Esophagus squamous epithelium (tissue), 5 donors: ENCODE measurements at places on chromosomes 13 and 19.

DNA sequence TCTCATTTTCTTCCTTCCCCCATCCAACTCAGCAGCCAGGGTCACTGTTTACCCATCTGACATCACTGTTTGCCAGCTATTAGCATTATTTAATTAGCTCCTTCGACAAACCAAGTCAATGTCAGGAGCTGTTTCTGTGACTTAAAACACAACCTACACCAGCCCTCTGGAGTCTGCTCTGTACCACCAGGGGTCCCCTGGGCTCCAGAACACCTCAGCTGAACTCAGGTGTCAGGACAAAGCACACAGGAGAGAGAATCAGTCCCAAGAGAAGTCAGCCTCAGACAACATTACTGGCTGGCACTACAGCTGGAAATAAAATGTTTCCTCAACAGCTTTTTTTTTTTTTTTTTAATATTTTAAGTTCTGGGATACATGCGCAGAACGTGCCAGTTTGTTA lies 45.1 kb downstream of the DCLK1 start:
- no peak for DNase-seq

DNA sequence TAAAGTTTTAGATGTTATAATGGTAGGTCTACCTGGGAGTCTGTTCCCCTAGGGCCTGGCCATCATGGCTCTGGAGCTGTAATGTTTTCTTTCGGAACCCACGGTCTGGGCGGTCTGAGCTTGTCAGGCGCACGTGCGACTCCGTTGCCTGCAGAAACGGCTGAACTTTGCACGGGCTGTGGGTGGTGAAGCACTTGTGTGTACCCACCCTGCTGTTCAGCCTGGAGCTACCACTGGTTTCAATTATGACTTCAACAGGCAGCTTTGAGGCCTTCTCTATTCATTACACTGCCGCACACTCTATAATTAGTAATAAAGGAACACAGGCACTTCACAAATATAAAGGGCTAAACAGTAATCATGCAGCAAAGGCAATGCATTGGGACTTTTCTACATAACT lies 6.0 kb downstream of the PCDH8 start:
- no peak for DNase-seq

DNA sequence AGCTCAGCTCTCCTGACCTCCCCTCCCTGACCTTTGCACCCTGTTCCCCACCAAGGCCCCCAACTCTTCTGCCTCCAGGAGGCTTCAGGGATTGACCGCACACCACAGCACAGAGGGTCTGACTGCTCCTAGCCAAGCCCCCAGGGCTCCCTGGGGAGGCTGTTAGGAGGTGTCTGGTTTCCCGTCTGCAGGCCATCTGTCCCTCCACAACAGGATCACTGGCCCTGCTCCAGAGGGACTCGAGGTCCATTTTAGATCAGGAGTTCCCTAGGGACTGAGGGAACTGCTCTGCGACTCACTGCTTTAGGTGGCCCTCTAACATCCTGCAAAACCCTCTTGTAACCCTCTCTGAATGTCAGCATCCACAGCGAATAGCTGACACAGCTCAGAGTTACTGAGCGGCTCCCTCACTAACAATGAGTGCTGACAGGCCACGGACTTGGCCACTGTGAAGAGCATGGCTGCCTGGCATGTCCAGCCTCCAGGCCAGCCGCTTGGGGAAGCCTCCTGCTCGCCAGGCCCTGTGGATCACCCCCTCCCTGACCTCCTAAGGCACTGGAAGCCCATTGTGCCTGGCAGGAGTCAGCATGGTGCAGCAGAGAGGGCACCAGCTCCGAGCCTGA lies 17.7 kb downstream of the GRIK5 start:
- no peak for DNase-seq

DNA sequence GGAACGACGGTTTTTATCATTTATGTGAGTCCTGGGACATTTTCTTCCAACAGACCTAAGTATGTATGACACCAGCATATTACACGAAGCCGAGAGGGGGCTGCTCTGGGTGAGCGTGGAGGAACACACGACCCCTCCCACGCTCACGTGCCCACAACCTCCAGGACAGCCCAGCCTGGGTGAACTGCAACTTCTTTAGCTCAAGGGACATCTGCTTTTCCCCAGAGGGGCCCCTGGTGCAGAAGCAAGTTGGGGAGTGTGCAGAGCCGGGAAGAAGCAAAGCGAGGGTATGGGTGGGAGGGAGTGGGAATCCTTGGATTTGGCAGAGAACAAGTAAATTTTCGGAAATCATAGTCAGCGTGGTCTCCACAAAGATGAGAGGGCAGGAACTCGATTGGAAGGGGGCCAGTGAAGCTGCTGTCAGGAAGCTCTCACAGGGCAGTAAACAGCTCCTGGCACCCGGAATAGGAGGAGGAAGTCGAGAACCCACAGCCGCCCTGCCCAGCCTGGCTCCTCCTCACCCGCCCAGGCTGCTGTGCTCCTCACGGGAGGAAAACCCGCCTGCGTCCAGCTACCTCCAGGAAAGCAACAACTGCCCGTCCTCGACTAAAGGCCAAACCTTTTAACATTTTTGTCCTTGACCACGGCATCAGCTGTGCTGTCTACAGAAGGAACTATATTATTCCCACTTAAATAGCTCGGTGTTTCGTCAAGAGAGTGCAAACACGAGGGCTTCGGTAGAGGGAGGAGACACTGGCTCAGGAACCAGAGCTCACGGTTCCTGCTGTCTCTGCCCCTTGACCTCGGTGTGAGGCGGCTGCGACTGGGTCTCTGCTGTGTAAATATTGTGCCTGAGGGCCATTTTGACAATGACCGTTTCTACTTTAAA lies 17.2 kb upstream of the CFAP97D2 start:
- DNase-seq = no peak

GRCh38 chr13:92573467-92574057 lies 653.0 kb upstream of the GPC6 start:
- no peak for DNase-seq

GRCh38 chr19:1783874-1784273 lies 28.2 kb downstream of the ATP8B3 start:
- DNase-seq = no peak

DNA sequence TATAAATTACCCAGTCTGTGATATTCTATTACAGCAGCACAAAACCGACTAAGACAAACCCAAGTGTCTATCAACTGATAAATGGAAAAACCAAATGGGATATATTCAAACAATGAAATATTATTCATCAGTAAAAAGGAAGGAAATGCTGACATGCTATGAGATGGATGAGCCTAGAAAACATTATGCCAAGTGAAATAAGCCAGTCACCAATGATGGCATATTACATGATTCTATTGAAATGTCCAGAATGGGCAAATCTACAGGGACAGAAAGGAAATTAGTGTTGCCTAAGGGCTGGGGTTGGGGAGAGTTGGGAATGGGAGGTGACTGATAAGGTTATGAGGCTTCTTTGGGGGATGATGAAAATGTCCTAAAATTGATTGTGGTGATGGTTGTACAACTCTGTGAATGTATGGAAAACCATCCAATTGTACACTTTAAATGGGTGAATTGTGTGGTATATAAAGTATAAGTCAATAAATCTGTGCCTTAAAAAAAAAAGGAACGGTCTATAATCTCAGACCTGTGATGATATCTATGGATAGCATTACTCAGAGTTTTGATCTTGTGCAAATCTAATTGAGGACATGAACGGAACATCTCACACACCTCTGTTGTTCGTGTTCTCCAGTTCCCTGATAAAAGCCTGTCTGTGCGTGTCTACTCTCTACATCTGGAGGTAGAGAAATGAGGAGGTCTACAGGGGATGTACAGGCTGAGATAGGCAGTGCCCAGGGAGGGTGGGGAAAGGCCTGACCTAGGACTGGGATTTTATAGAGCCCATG lies 49.0 kb downstream of the TNFRSF19 start:
- no peak for DNase-seq

- DNase-seq = no peak
Observed at GRCh38 chr13:33280279-33280905, 5.2 kb downstream of the STARD13 start.

DNA sequence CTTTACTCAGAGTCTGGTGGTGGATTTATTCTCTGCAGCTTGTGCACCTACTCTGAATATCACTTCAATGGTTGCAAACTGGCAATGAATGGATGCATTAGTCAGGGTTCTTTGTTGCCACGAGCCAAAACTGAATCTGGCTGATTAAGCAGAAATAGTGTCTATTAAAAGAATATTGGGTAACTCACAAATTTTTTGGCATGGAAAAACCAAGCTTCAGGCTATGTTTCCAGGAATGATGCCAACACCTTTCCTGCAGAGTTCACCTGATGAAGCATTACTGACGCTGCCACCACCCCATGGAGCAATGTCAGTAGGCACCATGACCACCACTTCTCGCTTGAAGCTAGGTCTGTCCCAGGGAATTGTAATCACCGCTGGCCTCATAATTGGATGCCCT lies 597.8 kb upstream of the SLC10A2 start:
- DNase-seq = no peak

DNA sequence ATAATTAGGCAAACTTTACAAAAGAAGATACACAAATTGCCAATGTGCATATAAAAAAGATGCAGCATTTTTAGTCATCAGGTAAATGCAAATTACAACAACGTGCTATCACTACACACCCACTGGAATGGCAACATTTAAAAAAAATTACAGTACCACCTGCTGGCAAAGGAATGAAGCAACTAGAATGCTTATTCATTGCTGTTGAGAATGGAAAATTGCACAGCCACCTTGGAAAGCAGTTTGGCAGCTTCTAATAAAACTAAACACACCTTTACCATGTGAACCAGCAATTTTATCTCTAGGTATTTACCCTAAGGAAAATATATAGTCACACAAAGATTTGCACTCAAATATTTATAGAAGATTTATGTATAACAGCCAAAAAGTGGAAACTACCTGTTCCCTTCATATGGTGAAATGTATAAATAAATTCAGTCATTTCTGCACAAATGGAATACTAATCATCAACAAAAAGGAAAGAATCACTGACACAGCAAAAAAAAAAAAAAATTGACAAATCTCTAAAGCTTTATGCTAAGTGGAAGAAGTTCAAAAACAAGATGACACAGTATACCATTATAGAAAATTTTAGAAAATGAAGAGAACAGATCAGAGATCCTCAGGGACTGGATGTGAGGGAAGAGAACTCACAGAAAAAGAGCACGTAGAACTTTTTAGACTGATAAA lies 30.3 kb downstream of the OXGR1 start:
- DNase-seq = no peak
